Motor neuron (in vitro differentiated cells): ENCODE measurements at places on chromosomes 4 and X. TPM values are rescaled to one million over a fixed set of nuclear protein-coding genes. Genes with fewer than 3 reads are reported as not detected.

DNA sequence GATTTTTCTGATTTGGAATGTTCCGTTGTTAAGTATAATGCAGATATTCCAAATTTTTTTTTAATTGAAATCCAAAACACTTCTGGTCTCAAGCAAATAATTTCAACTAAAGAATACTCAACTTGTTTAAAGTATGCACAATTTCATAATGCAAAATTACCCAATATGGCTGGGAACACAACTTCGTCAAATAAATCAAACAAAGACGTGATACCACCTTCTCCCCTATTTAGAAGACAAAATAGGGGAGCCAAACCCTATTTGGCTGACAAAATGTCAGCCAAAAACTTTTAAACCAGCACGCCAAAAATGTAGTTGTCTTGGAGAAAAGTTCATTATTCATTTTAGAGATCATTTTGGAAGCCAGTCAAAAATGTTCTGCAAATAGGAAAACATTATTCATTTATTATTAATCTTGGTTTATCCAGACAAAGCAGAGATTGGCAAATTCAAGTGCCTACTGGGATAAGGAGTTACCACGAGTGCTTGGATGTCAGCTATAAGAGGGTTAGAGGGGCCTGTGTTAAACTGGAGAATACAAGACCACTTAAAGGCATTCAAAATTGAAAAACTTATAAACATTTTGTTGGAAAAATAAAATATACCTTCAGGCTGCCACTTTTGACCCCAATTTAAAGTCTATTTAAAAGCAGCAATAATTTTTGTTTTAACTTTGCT is 3.3 kb upstream of the TKTL2 start:
- no peak for ATAC-seq

DNA sequence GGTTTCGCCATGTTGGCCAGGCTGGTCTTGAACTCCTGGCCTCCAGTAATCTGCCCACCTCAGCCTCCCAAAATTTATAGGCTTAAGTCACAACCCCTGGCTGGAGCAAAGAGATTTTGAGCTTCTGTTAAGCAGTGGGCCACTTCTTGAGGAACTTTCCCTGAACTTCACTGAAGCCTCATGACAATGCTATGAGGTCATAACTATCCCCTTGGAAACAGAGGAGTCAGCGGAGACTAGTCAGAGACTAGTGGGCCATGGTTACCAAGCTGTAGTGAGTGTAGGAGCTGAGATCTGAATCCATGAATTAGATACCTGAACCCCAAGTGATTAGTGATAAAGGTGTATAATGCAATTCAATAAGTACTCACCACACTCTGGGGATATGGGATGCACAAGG is 145.1 kb upstream of the MSX1 start:
- ATAC-seq, result no peak

DNA sequence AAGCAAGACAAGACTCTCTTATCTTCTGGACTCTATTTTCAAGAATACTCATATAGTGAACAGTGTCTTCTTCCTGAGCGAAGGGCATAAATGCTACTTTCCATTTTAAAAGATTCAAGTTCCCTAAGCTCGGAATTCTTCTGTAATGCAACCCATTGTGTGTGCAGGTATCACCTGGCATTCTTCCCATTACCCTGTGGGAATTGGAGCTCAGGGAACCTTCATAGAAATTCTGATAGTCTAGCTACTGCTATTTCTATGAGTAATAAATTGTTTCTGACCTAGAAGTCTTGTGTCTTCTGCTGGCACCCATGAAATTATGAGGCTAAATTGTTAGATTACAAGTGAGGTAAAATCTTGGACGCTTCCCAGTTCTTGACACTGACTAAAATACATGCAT is 324.1 kb upstream of the DIPK2B start:
- ATAC-seq, result no peak

EDNRA gene
- 3.3 and 4.9 TPM in 2 replicates for total RNA-seq
